ENCODE measurements at places on chromosomes 2 and 18.

DNA sequence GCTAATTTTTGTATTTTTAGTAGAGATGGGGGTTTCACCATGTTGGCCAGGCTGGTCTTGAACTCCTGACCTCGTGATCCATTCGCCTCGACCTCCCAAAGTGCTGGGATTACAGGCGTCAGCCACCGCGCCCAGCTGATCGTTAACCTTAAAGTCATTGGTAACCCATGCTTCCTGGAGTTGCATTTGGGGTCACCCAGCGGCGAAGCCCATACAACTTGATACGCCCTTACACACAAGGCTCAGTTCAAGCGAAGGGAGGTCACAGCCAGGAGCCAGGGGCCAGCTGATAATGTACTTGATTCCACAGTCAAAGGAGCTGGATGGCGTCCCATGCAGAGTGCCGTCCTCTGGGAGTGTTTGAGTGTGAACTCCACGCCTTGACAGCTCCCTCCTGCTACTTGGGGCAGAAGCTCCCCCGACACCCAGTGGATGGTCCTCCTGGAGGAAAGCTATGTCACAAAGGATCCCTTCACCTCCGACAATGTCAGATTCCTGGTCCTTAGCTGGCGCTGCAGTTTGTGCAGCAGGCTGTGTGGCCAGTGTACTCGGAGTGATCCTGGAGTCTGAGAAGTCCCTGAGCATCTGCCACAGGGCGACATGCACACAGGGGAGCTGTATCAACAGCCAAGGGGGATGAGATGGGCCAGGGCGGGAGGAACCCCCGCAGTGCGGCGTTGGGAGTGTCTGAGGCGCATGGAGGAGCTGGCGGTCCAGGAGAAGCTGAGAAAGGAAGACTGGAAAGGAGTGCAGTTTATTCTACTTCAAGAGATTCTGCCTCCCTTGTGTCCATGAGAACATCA is 7.9 kb downstream of the CLHC1 start:
- DNase-seq: no peak

GRCh38 chr2:227179988-227180685 is 15.7 kb downstream of the COL4A3 start:
- DNase-seq: no peak

- no peak for DNase-seq
Measured at GRCh38 chr2:213279116-213279620, 5.1 kb upstream of the SPAG16 start.

DNA sequence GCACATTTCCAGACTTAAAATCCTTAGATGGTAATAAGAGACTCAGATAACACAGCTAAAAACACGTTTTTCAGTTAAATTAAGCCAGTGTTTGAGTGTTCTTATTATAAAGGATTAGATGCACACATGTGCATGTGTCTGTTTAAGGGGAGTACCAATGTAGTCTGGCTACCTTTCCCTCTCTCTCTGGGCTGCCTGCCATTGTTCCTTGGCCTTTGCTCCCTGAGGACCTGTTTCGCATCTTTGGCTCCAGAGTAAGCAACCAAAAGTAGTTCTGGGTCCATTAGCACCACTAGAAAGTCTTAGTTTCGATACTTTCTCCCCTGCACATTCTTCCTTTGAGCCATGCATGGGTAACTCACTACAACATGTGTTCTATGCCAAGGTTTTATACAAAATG is 228.3 kb downstream of the TPGS2 start:
- no peak for DNase-seq

DNA sequence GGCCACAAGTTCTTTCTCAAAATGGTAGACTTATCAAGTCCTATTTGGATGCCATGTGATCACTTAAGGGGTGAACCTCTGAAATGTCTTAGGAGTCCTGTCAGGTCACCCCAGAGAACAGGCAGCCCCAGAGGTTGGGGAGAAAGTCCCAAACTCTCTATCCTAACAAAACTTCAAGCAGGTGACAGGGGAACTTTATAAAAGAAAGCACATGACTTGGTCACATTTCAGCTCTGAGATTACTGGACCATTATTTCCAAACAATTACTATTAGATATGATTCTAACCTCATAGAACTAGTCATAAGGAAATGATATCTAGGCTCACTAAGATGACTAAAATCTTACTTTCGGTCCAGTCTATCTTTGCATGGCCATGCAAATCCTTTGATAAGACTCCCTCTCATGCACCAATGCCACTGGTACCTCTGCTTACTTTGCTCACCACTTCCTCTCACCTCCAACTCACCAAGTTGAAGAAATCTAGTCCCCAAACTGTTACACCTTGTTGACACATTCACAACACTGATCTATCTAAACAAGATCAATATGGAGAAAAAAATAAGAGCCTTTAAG is 107.0 kb downstream of the GALNT14 start:
- peak; percentile 44 for DNase-seq

- no peak for DNase-seq
Measured at GRCh38 chr18:53018791-53019190, 678.8 kb downstream of the DCC start.

- no peak for DNase-seq
Measured at GRCh38 chr2:235666213-235666781, 172.5 kb downstream of the AGAP1 start.

- DNase-seq: no peak
Measured at GRCh38 chr2:74024216-74024615, 39.5 kb downstream of the TET3 start.

DNA sequence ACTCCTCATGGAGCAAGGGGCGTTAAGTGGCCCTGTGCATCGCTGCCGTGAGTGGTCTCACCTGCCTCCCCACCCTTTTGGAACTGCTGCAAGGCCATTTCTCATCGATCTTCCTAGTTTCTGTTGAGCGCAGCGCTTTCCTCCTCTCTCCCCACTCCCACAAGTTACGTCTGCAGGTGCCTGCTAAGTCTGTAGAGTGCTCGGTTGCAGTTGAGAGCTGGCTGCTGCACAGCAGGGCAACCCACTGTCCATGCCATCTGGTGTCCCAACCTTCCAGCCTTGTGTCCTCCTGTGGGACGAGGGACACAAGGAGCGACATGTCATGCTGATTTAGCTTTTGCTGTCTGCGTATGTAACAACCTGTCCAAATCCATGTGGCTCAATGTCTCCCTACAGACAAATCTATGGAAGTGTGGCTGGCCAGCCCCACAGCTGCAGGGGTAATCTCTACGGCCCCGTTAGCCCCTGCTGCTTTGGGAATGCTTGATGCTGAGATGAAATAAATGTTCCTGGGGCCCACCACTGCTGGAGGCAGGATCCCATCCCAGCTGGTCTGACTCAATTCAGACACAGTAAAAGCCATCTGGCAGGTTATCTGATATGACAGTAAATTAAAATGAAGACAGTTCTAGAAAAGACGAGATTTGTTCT is 68.1 kb upstream of the TCF7L1 start:
- no peak for DNase-seq

GRCh38 chr2:94995553-94996304 is 29.8 kb upstream of the MAL start:
- no peak for DNase-seq

- no peak for DNase-seq
Measured at GRCh38 chr2:99803846-99804245, 314.0 kb upstream of the REV1 start.
